D341Med (cell line): ENCODE measurements at places on chromosomes 12 and 14.
A peak's percentile ranks its signal among the peaks of the same experiment; 100 is the strongest.

DNA sequence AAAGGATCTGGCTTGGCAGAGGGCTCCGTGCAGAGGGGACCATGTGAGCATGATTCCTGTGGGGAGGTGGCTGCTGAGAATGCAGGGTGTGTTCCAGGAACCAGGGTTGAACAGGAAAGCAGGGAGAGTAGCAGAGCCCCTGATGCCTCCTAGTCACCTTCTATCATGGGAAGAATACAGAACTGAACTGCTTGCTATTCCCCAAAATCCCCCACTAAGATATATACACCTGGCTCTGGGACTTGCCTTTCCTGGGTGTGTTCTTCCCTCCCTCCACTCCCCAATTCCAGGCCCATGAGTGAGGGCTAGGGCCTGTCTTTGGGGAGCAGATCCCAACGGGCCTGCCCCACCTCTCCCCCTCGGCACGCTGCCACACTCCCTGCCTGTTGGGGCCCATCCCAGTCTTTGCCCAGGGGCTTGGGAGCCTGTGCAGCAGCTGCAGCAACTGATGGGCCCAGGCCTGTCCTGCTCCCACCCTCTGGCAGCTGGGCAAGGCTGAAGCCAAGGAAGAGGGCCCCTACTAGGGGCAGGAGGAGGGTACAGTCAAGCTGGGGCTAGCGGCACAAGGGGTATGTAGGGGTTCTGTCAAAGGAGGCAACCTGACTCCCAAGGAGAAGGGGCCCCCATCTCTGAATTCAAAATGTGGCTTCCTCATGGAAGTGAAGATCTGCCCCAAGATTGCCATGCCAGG lies 3.2 kb downstream of the AJUBA start:
- no peak for DNase-seq

DNA sequence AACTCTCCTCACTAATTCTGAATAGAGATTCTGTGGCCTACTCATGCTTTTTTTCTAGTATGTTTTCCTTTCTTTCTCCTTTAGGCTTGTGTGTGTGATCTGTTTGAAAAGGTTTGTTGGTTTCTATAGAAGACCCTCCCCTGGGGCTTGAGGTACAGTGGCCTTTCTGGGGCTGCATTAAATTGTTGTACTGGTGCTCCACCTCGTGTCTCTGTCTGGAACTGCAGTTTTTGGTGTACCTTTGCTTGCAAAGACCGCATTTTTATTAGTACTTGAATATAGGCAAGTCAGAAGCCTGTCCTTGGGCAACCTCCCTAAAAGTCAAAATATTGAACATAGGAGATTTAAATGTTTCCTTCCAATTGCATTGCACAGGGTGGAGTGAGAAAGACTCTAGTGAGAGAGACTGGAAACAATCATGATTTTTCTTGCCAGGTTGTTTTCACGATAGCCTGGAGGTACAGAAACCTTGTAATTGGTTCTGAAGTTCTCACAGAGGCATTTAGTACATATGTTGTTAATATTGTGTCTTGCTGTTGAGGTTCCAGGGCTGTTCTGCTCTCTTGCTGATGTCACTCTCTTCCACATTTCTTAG lies 39.0 kb downstream of the SLCO1B1 start:
- DNase-seq, result peak; percentile 61

DNA sequence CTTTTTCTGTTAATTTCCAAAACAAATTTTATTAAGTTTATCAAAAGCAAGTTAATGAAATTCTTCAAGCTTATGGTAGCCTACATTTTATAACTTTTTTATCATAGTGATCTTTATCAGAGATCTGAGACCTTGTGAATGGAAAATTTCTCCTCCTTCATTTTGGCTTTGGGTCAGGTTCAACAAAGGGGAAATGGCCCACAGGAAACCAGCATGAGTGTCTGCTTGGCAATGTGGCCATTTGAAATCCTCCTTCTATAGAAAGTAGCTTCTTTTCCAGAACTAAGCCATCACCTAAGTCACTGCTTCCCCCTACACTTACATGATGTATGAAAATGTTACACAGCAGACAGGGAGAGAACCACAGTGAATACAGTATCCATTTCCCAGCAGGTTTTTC lies 1.6 kb downstream of the RHOJ start:
- no peak for DNase-seq

DNA sequence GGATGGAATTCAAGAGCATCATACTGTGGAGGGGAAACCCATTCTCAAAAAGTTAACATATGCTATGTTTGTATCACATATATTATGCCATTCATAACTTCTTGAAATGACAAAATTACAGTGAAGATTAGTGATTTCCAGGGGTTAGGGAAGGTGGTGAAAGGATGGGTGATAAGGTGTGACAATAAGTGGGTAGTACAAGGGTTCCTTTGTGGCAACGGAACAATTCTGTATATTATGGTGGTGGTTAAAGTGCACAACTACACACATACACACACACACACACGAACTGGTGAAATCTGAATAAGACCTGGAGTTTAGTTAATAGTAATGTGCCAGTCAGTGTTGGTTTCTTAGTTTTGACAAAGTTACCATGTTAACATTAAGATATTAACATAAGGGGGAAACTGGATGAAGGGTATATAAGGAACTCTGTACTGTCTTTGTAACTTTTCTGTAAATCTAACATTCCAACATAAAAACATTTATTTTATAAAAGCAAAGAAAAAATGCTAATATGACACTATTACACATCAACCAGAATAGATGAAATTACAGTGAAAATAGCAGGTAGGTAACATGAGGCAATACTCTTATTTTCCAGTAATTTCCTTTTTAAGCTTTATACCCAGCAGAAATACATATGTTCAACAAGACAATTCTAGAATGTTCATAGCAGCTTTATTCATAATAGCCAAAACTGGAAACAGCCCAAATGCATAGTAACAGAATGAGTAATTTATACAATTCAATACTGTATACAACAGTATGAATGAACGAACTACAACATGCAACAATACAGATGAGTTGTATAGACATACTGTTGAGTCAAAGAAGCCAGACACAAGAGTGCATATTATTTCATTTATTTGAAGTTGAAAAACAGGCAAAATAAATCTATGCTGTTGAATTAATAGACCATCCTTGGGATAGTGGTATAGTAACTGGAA lies 44.0 kb upstream of the OR5AU1 start:
- no peak for DNase-seq

DNA sequence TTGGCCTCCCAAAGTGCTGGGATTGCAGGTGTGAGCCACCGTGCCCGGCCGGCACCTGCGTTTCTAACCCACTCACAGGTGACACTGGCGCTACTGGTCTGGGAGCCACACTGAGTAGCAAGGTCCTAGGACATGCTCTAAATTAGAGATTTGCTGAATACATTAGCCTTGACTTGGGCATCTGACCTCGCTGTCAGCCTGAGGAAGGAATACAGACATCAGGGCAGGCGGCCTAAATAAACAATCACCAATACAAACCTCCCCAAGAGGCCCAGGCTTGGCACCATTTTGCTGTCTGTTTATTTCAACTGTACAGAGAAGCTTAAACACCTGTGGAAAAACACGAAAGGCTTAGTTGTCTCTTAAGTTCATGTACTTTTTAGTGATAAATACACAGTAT lies 27.5 kb downstream of the P2RX4 start:
- DNase-seq, result no peak

GRCh38 chr12:4216187-4216927 lies 57.2 kb upstream of the CCND2 start:
- no peak for DNase-seq

- no peak for DNase-seq
Measured at GRCh38 chr12:80040075-80040738, 59.1 kb upstream of the OTOGL start.

DNA sequence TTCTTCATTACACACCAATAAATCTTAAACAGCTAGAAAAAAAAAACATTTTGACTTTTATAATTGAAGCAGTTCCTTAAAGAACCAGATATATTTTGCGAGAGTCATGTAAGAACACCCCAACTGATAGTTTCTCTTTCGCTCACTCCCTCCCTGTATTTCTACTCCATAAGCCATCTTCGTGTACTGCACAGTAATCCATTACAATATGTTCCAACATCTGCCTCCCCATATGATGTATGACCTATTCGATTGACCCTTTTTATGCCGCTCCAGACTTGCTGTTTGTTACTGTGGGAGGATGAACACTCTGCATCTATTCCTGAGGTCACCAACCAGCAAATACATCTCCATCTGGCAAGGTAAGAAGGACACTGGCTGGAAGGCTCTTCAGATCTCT lies 331.7 kb downstream of the SOX5 start:
- peak; percentile 44 for DNase-seq

DNA sequence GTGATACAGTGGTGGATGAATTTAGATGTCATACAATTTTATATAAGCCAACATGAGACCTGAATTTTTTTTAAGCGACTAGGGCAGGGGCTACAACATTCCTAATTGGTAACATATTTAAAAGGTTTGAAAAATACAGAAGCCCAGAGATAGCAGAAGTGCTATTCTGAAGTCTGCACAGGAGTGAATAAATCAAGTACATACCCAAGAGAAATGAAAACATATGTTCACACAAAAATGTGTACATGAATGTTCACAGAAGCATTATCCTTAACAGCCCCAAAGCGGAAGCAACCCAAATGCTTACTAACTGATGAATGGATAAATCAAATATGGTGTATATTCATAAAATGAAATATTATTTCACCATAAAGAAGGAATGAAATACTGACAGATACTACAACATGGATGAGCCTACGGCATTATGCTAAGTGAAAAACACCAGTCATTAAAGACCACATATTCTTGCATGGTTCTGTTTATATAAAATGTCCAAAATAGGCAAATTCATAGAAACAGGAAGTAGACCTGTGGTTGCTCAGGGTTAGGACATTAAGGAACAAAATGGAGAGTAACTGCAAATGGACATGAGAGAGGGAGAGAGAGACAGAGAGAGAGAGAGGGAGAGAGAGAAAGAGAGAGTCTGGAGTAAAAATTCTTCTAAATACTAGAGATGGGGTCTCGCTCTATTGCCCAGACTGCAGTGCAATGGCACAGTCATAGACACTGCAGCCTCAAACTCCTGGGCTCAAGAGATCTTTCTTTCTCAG lies 28.0 kb upstream of the GXYLT1 start:
- no peak for DNase-seq

GRCh38 chr12:129337413-129337812 lies 484.1 kb downstream of the GLT1D1 start:
- no peak for DNase-seq

GRCh38 chr12:80565271-80565670 lies 121.2 kb downstream of the PTPRQ start:
- no peak for DNase-seq

DNA sequence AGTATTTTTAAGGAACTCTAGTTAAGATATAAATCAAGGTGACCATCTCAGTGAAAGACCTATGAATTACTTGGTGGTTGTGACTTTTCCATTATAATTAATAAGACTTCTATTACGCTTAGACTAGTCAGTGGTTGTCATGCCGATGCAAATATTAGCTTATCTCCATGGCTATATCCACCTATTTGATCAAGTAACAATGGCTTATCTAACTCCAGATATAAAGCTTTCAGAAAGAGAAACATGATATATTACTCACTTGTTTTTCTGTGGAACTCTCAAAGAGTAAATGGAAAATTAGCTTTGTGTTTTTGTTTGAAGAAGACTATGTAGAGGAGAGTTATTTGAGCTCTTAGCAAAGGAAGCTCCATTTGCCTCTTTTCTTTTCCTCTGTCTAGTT lies 323.8 kb upstream of the DCN start:
- DNase-seq, result no peak

- no peak for DNase-seq
Measured at GRCh38 chr12:104751594-104751993, 206.5 kb downstream of the SLC41A2 start.

GRCh38 chr14:97697772-97698171 lies 900.6 kb downstream of the VRK1 start:
- DNase-seq, result no peak

GRCh38 chr12:24798335-24798734 lies 150.6 kb downstream of the BCAT1 start:
- no peak for DNase-seq

DNA sequence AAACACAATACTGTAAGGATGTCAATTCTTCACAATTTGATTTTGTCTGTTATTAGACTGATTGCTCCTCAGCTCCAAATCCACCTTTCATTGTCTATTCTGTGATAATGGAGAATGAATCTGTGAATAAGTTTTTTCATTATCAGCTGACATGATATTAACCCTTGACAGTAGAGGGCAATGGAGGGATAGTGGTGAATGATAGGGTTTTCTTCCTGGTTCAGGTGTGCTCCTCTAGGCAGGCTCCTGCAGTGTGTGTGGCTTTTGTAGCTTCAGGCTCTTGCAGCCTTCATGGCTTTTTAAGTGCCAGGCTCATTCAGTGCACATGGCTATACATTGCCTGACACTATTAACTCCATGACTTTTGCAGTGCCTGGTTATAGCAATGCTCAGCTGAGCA lies 23.4 kb upstream of the ZNF641 start:
- no peak for DNase-seq

- DNase-seq, result no peak
Measured at GRCh38 chr14:51562816-51563215, 88.9 kb upstream of the FRMD6 start.

DNA sequence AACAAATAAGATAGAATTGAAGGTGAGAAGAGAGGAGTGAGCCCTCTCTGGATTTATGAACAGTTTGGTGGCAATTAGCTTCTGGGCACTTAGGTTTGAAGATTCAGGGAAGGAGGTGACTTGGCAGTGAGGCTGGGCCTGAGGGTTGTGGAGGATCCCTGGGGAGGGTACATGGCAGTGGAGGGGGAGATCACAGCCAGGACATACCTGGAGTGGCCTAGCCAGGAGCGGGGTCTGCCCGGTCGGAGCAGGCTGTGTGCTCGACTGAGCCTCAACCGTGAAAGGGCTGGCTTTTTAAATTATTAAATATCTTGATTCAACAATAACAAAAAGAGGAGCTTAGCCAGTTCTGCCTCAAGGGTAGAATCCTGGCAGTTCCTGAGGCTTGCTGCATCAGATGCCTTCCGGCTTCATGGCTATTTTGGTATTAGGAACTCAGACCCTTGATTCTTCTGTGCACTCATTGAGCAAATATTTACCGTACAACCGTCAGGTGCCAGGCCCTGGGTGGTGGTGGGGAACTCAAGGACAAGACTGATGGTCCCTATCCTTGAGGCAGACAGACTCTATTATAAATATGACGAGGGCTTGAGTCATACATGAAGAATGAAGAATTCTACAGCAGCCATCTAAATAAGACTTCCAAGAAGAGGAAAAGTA lies 73.4 kb downstream of the SPTB start:
- DNase-seq, result no peak

DNA sequence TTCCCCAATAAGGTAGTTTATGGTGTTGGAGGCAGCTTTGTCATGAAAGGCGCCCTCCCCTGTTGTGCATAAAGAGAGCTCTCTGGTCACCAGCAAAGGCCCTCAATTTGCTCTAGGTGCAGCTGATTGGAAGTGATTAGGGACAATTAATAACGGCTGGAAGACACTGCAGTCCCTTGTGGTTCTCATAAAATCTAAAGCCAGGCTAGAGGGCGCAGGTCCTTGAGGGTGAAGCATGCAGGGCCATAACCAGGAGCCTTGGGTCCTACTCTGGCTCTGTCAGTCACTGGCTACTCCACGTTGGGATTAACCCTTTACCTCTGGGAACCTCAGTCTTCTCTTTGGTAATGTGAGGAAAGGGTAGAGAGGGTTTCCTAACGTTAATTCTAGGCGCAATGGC lies 1.9 kb downstream of the DAAM1 start:
- peak; percentile 42 for DNase-seq
